ENCODE measurements at places on chromosomes 12 and 14.

GRCh38 chr14:103453791-103454190 lies 68.6 kb downstream of the MARK3 start:
- DNase-seq = no peak

GRCh38 chr14:77843195-77843594 lies 43.3 kb downstream of the ADCK1 start:
- DNase-seq = no peak

DNA sequence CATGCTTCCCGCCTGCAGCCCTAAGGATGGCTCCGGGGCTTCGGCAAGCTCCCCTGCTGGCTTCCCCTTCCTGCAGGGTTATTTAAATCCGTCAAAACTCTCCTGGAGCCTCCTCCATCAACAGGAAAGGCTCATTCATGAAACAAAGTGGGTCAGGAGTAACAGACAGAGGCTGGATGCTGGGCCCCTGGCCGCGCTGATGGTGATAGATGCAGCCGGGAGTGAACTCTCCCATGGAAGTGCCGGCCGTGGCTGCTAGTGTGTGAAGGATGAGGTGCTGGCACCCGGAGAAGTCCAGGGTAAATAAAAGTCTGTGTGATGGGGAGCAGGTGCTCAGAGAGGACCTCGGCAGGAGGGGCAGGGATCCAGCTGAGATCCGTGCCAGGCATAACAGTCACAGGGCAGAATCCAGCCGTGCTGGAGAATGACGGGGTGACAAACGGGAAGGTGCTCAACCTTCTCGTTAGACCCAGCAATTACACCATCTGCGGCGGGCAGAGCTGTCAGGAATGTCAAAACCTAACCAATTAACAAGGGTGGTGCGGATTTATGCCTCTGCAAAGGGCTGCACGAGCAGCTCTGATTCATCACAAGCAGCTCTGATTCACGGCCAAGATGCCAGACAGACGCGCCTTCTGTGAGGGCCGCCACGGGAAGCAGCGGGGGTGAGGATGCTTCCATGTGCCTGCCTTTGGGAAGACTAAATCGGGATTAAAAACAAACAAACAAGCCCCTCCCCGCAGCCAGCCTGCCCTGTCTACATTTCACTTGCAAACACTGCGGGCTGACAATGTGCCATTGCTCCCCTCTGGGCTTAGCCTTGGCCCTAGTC lies 55.6 kb downstream of the SYNE3 start:
- DNase-seq = no peak

DNA sequence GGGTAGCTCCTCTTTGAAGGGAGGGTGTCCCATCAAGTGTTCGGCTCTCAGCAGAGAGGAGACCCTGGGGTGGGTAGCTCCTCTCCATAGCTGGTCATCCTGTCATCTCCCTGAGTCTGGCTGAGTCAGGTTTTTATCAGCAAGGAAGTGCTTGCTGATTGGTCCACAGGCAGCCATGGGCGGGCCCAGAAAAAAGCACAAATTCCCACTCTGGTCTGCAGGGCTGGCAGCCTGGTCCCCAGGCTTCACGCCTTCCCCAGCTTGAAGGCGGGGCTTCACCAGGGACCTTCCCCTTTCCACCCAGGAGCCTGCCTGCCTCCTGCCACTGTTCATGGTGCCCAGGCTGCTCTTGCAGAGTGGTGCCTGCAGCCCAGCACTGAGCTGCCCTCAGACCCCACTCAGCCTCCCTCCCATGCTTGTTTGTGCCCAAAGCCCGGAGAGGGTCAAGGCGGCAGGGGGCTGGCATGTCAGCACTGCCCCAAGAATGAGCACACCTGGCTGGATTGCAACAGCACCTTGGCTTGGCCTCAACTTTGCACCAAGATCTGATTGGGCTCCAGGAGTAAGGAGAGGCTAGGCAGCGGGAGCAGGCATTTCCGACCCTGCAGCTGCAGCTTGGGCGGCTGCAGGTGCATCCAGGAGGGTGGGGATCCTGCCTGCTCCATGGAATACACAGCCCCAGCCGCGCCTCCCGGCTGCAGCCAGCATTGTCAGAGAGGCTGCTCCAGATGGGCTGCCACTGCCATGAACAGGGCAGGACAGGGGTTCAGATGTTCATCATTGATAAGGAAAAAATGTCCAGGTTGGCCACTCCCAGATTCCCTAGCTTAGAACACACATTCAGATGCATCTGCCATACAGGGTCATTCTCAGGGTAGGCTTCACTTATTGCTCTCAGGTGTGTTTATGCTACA lies 22.0 kb upstream of the WDR89 start:
- DNase-seq = no peak

- no peak for DNase-seq
Observed at GRCh38 chr14:44477953-44478352, 29.1 kb downstream of the FSCB start.

- no peak for DNase-seq
Observed at GRCh38 chr12:110088936-110089335, 35.2 kb upstream of the IFT81 start.

GRCh38 chr12:46647034-46647433 lies 178.8 kb downstream of the SLC38A4 start:
- DNase-seq = no peak

DNA sequence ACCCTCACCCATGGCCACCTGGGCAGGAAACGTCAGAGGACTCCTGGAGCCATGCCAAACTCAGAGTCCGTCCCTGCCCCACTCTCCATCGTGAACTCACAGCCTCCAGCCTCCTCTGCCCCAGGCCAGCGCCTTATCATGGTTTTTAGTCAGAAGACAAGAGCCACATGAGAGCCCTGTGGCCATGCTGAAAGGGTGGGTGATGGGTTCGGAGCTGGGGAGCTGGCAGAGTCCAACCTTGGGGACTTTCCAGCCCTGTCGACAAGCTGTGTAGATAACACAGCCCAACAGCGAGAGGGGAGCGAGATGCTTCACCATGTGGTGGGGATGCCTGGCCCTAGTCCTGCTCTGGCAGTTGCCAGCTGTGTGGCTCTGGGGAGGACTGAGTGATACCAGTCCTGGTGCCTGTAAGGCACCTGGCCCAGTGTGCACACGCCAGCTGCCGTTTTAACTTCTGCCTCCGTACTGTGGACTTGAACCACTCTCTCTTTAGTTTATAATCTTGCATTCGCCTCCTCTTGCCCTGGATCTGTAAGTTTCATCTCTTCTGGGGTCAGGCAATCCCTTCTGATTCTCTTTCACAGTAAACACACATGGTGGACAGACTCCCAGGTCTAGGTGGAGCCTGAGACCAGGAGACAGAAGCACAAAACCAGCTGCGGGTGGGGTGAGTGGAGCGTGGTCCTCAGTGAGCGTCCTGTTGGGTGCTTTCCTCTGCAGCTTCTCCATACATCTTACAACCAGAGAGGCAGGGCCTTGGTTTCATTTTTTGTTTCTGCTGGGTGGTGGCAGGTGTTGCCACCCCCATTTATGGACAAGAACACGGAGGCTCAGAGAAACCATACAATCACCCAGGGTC lies 55.3 kb downstream of the RIN3 start:
- no peak for DNase-seq

- DNase-seq = no peak
Observed at GRCh38 chr12:62426089-62426488, 40.5 kb upstream of the MON2 start.

DNA sequence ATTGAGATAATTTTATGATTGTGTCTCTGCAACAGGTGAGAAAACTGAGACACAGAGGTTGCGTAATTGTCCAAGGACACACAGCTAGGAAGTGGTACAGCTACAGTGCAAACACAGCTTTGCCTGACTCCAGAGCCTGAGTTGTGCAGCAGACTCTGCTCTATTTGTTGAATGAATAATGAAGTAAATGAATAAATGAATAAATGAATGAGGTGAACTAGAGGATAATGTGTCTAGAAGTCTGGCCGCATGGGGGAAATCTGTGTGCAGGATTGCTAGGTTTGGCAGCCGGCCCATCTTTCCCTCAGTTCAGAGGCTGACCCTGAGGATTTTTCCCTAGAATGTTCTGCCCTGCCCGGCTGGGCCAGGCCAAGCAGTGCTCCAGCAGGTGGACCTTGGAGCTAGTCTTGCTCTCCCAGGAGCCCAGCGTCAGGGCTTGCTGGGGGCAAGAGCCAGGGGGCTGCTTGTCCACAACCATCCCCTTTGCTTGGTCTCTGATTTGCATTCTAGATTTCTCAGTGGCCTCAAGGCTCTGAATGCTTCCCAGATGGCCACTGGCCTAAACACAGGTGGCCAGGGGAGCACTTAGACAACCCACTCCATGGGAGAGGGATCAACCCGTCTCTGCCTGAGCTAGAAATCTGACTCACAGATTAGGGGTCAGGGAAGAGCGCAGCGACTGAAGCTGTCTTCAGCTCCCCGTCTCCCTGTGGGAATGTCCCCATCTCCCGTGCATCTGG lies 225.2 kb downstream of the C12orf75 start:
- DNase-seq = no peak

DNA sequence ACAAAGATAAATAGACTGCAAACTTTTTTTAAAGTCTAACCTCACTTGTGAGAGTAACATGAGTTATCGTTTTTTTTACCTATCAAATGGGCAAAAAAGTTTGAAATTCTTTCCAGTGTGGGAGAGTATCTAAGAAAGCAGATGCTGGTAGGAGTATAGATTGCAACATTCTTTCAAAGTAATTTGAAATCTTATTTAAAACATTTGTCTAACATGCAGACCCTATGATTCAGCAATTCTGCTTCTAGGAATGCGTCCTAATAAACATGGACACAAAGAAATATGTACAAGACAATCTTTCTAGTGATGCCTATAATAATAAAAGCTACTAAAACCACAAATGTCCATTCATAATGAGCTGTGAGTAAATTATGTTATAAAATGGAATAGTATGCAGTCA lies 110.4 kb upstream of the TMCC3 start:
- no peak for DNase-seq

GRCh38 chr12:49092086-49092815 lies 2.4 kb downstream of the DHH start:
- no peak for DNase-seq

- no peak for DNase-seq
Observed at GRCh38 chr12:89140602-89141238, 211.6 kb downstream of the DUSP6 start.

GRCh38 chr14:31283578-31284252 lies 76.1 kb upstream of the HECTD1 start:
- DNase-seq = no peak

DNA sequence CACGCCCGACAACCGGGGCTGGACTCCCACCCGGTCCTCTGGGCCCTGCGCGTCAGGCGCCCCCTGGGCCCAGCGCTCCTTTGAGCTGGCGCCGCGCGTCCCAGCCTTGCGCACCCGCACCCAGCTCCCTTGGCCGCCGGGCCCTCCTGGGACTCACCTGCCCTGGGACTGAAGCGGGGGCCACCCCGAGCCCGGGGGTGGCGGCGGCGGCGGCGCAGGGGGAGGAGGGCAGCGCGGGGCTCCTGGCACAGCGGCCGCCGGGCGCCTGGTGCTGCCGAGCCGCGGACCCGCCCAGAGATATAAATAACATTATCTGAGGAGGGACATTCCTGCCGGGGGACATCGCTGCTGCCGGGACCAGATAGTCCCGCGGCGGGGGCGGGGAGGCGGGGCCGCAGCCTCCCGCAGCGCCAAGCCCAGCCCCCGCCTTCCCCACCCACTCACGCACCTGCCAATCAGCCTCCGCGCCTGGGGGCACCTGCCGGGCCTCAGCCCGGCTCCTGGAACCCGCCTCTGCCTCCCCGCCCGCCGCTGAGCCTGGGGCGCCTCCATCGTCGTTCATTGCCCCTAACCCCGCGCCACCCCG lies at the start of gene SPTB:
Gene SPTB, minus strand, starts transcription at position 273 of the 586 bp plus-strand sequence. CDS start 56,813 bp downstream, outside the sequence.
- DNase-seq = no peak

DNA sequence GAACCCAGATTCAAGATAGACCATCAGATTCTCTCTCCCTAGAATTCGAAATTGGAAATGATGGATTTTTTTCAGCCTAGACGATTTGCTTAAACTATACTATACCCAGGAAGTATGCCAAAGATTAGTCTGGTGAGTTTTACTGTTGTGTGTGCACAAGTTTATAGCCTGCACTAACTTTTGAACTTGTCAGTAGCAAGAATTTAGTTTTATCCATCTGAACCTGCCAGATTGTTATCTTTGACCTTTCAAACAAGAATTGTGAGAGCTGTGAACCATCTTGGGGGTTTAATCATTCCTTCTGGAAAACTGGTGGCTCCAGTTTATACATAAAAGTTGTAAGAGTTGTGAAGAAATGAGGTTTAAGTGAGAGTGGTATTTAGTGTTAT lies 243.5 kb upstream of the DAAM1 start:
- DNase-seq = no peak

- DNase-seq = no peak
Observed at GRCh38 chr12:46266382-46266791, 2.5 kb downstream of the SLC38A1 start.

DNA sequence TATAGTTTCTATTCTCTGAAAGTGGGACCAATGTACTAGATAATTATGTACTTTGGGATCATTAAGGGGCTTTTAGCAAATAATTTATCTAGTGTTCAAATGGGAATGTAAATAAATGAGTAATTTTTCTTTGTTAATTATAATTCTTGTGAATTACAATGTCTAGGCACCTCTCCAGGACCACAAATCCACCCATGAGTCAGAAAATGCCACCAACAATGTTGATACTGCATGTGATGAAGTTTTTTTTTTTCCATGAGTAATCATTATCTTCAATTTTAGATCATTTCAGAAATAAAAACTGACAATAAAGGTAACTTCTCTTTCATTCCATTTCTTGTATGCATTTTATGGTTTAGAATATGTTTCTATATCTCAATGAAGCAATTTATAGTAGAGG lies 470.3 kb downstream of the VRK1 start:
- DNase-seq = no peak

DNA sequence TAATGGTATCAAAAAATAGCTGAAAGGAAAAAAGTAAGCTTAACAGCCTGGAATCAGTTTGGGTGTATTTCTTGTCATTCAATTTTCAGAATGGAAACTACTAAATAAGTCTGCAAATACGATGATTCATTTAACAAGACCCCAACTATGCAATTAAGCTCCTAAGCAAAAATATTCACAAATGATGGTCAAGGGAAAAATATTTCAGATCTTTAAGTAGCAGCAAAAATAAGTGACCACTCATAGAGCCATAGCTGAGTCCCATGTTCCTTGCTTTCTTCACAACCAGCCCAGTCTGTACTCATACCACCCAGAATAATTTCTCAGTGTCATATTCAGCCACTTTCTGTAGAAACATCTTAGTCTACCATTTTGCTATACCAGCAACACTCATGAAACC lies 185.4 kb downstream of the PPM1H start:
- DNase-seq = no peak

GRCh38 chr12:125015680-125016310 lies 22.4 kb downstream of the BRI3BP start:
- no peak for DNase-seq

- DNase-seq = no peak
Observed at GRCh38 chr12:85779768-85780167, 56.4 kb downstream of the RASSF9 start.

DNA sequence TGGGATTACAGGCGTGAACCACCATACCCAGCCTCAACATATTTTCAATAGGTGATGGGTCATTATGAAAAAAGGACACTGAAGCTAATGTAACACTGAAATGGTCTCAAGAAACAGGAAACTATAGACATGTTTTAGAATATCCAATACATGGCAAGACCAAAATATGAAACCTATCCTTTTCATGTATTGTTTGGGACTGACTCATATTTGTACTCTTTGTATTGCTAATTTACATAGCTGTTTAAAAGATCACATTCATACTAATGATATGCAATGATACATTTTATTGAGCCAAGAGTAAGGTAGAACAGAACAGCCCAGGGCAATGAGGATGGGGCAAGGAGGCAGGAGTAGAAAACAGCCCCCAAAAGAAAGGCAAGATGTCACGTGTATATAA lies 32.6 kb downstream of the RESF1 start:
- no peak for DNase-seq

GRCh38 chr12:82279536-82280058 lies 78.6 kb downstream of the CCDC59 start:
- no peak for DNase-seq
